GM03348 (cell line): ENCODE measurements at places on chromosomes 16 and 17.

- DNase-seq = no peak
Observed at GRCh38 chr16:20838240-20838639, 31.9 kb downstream of the REXO5 start.

DNA sequence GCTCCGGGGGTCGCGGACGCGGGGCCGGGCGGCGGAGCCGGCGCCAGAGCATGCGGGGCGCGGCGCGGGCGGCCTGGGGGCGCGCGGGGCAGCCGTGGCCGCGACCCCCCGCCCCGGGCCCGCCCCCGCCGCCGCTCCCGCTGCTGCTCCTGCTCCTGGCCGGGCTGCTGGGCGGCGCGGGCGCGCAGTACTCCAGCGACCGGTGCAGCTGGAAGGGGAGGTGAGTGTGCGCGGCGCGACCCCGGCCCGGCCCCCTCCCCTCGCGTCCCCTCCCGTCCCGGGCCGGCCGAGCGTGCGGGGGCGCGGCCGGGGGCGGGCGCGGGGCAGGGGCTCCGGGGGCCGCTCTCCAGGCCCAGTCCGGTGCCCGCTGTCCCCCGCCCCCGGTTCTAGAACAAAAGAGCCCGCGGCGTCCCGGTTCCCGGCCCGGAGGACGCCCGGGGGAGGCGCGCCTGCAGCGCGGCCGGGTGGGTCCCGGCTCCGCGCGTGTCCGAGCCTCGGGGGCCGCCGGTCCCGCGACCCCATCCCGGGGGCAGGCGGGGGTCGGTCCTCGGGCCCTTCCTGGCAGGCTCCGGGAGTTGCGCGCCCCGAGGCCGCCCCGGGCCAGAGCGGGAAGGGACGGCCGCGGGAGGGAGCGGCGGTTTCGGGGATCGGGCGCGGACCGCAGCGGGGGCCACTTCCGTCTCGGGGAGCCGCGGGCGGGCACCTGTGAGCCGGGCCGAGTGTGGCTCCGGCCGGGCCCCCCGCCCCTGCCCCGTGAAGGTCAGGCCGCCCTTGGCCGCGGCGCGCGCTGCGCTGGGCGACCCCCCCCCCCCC, 563 bp downstream of the METRNL start:
- peak; percentile 56 for DNase-seq

GRCh38 chr17:68343976-68344375, 52.7 kb downstream of the ARSG start:
- no peak for DNase-seq

DNA sequence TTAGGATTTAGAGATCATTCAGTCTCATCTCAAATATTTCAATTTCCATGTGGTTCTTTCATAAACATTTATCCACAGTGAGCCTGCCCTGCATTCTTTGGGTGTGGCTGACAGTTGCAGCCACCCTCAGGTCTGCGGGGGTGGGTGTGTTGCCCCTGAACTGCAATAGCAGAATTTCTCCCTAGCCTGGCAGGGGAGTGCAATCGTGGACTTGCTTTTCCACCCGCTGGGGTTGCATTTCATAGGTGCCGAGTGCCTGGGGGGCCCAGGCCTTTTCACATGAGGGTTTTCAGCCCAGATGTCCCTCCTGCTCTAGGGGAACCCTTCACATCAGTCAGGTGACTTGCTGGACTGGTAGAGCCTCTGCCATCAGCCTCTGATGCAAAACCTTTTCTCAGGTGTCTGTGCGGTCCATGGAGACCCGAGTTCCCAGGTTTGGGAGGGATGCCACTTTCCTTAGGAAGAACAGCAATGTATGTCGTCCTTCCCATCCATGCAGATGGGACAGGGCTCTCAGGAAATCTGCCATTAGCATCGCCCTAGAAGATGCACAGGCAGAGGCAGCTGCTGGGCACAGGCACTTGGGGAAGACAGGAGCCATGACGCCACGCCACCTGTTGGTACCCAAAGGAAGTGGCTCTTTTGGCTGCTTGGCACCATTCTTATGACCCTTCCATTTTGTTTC, 2.4 kb upstream of the USP36 start:
- DNase-seq = peak; percentile 40

GRCh38 chr17:34382621-34383124, 19.6 kb upstream of the CCL1 start:
- DNase-seq = no peak

DNA sequence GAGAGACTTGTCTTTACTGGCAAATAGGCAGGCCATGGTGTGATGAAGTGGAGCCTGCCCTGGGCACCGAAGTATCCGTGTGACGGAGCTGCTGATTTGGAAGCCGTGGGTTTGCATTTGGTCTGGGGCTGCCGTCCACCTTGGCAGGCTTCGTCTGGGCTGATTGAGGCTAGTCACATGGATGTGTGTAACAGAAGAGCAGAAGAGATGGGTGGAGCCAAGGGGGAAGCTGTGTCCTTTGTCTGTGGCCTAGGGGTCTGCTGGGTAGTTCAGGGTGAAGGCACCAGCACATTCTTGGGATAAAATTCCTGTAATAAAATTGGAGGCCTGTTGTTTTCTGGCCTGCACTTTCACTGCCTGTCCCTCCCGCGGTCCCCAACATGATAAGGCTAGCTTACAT, 106.1 kb downstream of the AATF start:
- DNase-seq = no peak

DNA sequence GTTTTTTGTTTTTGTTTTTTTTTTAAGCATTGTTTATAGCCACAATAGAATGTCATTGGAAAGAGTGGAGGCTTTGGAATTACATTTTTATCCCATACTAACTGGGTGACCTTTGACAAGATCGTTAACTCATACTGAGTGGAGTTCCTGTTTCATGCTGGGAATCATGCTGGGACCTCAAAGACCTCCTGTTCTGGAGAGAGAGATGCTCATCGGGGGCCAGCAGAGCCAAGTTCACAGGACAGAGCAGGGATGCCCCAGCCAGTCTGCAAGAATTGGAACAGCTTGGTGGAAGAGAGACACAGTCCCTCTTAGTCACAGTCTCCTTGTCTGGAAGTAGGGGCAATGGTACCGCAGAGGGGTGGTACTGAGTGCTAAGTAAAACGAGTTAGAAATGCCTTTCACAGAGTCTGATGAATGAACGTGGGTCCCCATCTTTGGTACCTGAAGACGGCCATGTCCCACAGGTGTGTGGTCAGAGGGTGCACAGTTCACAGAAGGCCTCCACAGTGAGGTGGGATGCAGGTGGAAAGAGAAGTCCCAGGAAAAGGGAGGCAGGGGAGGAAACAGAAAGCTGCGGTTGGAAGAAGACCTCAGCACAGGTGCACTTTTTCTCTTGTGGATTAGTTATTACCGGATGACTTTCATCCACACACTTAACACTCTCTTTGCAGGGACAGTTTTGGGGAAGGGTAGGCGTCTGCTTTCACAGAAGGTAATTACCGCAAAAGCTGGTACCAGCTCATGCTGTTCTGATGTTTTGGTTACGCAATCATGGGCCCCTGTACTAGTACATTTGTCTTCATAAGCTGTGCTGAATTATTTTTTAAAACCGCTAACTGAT, 147.8 kb downstream of the PRKCA start:
- no peak for DNase-seq

DNA sequence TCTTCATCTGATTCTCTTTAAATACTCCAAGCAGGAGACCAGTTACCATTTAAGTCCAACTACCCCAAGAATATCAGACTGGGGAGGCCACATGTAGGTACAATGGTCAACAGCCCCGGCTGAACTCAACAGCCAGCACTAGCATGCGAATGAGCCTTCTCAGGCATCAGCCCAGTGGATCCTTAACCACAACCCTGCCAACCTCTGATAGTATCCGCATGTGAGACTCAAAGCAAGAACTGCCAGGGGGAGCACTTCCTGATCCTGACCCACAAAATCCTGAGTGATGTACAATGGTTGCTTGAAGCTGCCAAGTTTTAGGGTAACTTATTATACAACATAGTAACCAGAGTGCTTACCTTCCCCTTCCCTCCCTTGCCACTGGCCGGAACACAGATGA, 4.0 kb downstream of the PYY start:
- no peak for DNase-seq

DNA sequence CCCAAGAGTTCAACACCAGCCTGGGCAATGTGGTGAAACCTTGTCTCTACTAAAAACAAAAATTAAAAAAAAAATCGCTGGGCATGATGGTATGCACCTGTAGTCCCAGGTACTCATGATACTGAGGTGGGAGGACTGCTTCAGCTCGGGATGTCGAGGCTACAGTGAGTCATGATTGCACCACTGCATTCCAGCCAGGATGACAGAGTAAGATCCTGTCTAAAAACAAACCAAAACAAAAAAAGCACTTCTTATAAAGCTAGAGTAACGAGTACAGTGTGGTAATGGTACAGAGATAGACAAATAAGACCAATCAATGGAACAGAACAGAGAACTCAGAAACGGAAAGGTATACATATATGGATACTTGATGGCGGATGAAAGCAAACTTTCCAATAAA, 4.4 kb downstream of the NSMCE1 start:
- no peak for DNase-seq

DNA sequence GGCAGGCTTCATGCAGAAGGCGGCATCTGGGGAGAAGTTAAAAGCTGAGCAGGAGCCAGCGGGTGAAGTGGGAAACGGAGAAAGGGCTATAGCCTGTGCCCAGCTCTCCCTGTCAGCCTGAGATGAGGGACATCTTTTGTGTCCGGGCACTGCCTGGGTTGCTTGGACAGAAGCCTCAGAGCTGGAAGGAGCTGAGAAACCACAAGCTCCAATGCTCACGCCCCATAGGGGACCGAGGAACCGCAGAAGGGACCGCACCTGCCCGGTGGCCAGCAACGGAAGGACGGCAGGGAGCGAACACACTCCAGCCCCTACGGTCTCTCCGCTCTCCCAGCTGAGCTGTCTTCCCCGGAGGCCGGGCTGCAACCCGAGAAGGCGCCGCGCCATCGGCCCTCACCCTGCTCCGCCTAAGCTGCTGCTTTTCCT, 175.8 kb downstream of the NPIPB11 start:
- peak; percentile 44 for DNase-seq

DNA sequence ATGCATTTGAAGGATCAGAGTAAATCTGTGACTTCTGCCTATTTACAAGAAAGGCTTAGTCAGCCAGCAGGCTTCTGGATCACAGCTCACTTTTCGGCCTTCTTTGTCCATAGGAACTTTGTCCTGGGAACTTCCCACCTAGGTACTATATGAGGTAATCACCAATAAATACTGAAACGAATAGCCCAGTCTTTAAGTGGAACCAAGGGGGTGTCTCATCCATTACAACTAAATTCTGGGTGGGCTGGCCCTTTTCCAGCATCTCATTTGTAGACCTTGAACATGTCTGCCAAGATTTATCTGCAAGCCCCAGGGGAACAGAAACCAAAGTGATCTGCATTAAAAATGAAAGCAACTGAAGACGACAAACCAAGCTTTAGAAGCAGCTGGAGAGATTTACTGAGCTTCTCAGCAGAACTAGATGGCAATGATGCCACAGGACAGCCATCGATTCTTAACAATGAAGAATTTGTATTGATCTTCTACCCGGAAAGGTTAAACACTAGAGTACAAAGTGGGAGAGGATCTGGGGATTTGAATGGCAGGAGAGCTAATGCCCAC, 55.5 kb downstream of the SNX11 start:
- DNase-seq = no peak
